SK-N-SH (cell line): ENCODE measurements at places on chromosomes 12 and 14.

GRCh38 chr12:95074766-95075165, 1.3 kb upstream of the NR2C1 start:
- DNase-seq, result no peak

DNA sequence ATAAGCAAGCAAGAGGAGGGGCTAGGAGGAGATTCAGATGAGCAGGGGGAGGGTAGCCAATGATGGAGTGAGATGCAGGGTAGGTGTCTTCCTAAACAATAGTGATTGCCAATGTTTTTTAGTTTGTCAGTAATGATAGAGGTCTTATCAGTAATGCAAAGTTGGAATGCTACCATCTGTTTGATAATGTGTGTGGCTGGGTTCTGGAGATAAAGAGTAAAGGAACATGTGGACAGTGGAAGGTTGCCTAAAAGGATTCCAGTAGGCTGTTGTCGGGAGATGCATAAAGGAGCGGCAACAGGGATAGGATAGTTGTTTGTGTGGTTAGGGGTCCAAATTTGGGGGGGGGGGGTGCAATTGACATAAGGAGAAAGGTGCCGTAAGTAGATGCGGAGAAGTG, 52.5 kb downstream of the TESPA1 start:
- DNase-seq, result no peak

GRCh38 chr12:57449375-57449774, 5.7 kb upstream of the INHBE start:
- no peak for DNase-seq

GRCh38 chr12:130334937-130335336, 2.8 kb upstream of the PIWIL1 start:
- DNase-seq, result no peak

DNA sequence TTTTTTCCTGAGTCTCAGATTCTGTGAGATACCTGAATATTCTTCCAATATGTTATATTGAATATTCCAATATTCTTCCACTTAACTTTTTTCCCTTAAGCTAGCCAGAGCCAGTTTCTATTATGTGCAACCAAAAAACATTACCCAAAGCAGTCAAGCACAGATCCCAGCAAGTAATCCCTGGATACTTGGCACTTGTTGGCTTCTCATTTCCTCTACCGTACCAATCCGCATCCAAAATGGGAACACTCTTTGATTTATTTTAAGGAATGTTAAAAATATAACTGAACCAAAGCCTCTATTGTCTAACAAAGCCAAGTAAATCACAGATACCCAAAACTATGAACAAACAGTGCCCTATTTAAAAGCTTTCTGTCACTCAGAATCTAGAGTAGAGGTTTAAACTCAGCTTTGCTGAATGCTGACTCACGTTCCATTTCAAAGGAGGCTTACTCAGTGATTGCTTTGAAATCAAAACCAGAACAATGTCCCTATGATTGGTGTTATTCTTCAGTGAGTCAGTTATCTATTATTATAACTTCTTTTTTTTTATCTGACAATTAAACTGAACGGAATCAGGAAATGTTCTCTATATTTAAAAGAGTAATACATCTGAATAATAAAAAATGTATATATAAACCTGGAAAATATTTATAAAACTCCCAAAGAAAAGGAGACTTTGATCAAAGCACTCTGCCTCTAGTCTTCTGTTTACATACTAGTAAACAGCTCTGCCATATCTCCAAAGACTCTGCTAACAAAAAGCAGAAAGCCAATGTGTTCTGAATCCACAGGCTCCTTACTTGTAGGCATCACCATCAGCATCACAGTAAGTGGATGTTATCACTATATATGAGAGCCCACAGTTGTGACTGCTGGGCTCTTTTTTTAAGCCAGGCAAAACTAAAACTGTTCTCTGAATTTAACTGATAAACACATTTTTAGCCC, 360.8 kb downstream of the CCDC91 start:
- no peak for DNase-seq
